Hair follicular keratinocyte (primary cell): ENCODE measurements at places on chromosomes 1 and 21. TPM values are rescaled to one million over a fixed set of nuclear protein-coding genes. Genes with fewer than 3 reads are reported as not detected.

Gene HSD11B1
- total RNA-seq: 0.34 TPM in 1 of 2 replicates, not detected in the other

Gene PPM1J
- 6.6 and 18.3 TPM in 2 replicates for total RNA-seq

Gene CFHR1
- total RNA-seq: not detected in 2 replicates

Gene LCE2A
- total RNA-seq: not detected in 2 replicates
